HL-60 (cell line): ENCODE measurements at places on chromosomes 16 and 17.

- no peak for DNase-seq
Measured at GRCh38 chr16:69037373-69038160, 67.9 kb upstream of the HAS3 start.

GRCh38 chr17:80104956-80105375 lies 3.6 kb downstream of the GAA start:
- no peak for DNase-seq

GRCh38 chr16:12535535-12536411 lies 267.9 kb downstream of the CPPED1 start:
- no peak for DNase-seq

- DNase-seq = no peak
Measured at GRCh38 chr17:29839656-29840055, 90.4 kb downstream of the SSH2 start.

GRCh38 chr16:80824623-80825364 lies 20.4 kb upstream of the CDYL2 start:
- DNase-seq = no peak
